ENCODE measurements at places on chromosomes 3 and 15. TPM values are rescaled to one million over a fixed set of nuclear protein-coding genes. Genes with fewer than 3 reads are reported as not detected.

LRTM1 gene
- total RNA-seq = not detected

CFAP100 gene
- total RNA-seq = not detected

- no peak overlapping the region for H3K4me3 ChIP-seq
- H3K27me3 ChIP-seq = peaks cover 19% of the 10 kb centered on the region
- H3K36me3 ChIP-seq = no peaks in the 10 kb centered on the region
- DNase-seq = no peak
Observed at GRCh38 chr3:184608209-184608608, 46.6 kb downstream of the EPHB3 start.

SCN11A gene
- total RNA-seq = 0.20 TPM

ADGRG7 gene
- total RNA-seq = not detected

DNA sequence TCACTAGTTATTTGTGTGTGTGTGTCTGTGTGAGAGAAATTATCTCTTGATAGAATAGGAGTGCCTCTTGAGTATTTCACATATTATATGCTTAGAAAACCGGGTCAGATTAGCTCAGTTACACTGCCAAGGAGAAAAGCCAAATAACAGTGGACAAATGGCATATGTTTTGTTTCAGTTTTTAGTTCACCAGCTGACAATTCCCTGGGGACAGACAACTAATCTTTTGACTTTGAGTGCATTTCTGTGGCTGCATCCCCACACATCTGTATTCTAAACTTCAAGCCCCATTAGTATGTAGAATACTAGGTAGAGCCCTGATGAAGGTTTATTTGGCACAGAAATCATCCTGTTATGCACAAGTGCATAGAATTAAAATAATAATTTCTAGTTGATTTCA is 227.7 kb upstream of the CNTN3 start:
- no peaks in the 10 kb centered on the region for H3K27me3 ChIP-seq
- no peaks in the 10 kb centered on the region for H3K4me1 ChIP-seq
- no peak overlapping the region for H3K4me3 ChIP-seq
- DNase-seq = no peak

P3H2 gene
- 46.9 TPM for total RNA-seq

BLM gene
- total RNA-seq = 3.7 TPM

DNA sequence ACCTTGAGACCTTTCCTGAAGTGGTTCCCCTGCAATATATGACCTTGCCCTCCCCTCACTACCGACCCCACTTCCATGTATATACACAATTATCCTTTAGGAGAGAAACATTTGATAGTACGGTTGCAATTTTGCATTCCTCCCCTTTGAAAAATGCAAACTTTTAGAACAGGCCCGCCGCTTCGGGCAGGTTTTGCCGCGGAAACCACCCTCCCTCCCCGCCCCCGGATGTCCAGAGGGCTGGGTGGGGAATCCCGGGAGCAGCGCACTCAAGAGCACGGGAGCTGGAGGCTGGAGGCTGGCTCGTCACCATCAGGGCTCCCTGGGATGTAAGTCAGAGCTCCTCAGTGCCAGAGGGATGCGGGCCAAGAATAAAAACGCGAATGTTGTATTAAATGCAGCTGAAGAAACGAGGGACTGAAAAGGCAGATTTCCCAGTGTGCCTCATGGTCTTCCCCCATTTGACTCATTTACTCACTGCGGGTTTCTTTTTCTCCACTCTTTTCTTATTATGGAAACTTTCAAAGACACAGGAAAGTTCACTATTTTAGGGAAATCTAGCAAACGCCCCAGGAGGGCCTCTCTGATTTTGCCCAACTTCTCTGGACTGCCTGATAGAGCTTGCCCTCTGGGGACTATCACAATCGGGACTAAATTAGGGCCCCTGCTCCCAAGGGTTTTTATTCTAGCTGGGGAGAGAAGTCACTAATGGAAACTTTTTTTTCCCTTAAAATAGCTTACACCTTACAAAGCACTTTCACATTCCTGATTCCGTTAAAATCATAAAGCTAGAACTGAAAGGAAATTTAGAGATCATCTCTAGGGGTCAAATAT is 2.9 kb upstream of the USP3 start:
- DNase-seq = peak; percentile 90
- H3K4me1 ChIP-seq = peaks cover 40% of the 10 kb centered on the region
- peak overlapping the region; percentile 32 for H3K4me3 ChIP-seq

- H3K36me3 ChIP-seq = no peaks in the 10 kb centered on the region
- no peak overlapping the region for H3K27ac ChIP-seq
- no peaks in the 10 kb centered on the region for H3K27me3 ChIP-seq
- H3K4me1 ChIP-seq = no peaks in the 10 kb centered on the region
- DNase-seq = no peak
Observed at GRCh38 chr3:119073258-119074001, 38.8 kb upstream of the IGSF11 start.

- H3K27me3 ChIP-seq = peaks cover 6% of the 10 kb centered on the region
- DNase-seq = no peak
- H3K4me3 ChIP-seq = no peak overlapping the region
- H3K4me1 ChIP-seq = no peaks in the 10 kb centered on the region
- no peaks in the 10 kb centered on the region for H3K36me3 ChIP-seq
Observed at GRCh38 chr3:46285931-46286619, 43.8 kb downstream of the CCR3 start.

- H3K27me3 ChIP-seq = no peaks in the 10 kb centered on the region
- peaks cover 4% of the 10 kb centered on the region for H3K4me1 ChIP-seq
- no peak overlapping the region for H3K27ac ChIP-seq
- no peak for DNase-seq
Observed at GRCh38 chr15:58864602-58865424, 68.7 kb downstream of the SLTM start.

NUP210 gene
- 0.36 TPM for total RNA-seq

DNA sequence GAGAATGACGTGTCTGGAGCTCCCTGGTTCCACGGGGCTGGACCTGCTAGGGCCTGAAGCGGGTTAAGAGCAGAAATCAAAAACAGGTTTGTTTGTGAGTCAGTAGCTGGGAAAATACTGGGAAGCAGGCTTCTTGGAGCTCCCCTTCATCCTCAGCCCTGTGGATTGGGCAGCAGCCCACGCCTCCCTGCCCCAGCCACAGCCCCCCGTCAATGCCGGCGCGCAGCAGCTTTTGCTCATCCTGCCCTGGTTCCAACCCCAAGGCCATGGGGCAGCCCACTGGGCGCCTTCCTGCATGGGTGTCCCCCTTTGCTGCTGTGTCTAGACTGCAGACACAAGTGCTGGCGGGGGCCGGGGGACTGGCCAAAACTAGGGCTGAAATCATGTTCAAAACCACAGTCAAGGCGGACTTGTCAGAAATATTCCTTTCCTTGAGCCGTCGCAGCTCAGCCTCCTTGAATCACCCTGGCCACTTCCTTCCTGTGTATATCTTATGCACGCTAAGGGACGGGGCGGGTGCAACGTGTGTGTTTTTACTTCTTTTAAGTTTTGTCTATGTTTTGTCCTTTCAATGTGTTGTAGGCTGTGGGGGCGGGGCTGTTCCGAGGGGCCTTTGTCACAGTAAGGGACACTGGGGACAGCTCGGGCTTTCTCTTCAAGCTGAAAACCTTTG is 108.1 kb downstream of the KLF13 start:
- peak overlapping the region; percentile 89 for H3K27ac ChIP-seq
- H3K4me1 ChIP-seq = peaks cover 21% of the 10 kb centered on the region
- H3K27me3 ChIP-seq = no peaks in the 10 kb centered on the region
- H3K4me3 ChIP-seq = peak overlapping the region; percentile 42
- no peaks in the 10 kb centered on the region for H3K36me3 ChIP-seq
- peak; percentile 88 for DNase-seq

PLOD2 gene
- total RNA-seq = 151 TPM

- DNase-seq = peak; percentile 20
- H3K36me3 ChIP-seq = no peaks in the 10 kb centered on the region
- H3K27me3 ChIP-seq = no peaks in the 10 kb centered on the region
- H3K4me3 ChIP-seq = no peak overlapping the region
Observed at GRCh38 chr3:156604642-156605144, 49.8 kb upstream of the SSR3 start.

GRCh38 chr15:74653426-74654102 is 37.9 kb downstream of the CLK3 start:
- H3K27me3 ChIP-seq = no peaks in the 10 kb centered on the region
- peak; percentile 85 for DNase-seq
- H3K4me1 ChIP-seq = peaks cover 34% of the 10 kb centered on the region
- H3K27ac ChIP-seq = no peak overlapping the region

RAB8B gene
- 49.3 TPM for total RNA-seq

Data from astrocyte (in vitro differentiated cells and primary cell).